ENCODE measurements at places on chromosomes 7 and 10.

- no peak for DNase-seq
Measured at GRCh38 chr10:29102636-29103035, 186.2 kb upstream of the LYZL1 start.

DNA sequence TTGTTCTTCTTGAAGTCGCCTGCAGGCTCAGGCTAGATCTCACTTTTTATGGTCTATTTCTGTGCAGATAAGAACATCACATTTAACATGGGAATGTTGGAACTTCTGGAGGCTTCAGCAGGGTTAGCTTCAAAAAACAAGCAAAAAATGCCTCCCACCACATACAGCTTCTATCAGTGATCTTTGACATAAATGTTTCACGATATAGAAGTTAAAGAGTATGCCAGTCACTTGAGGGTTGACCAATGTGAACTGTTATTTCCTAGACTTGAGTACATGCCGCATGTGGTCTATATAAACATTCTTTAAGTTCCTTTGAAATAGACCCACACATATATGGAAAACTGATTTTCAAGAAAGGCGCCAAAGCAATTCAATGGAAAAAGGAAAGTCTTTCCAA lies 219.2 kb upstream of the KLF14 start:
- no peak for DNase-seq

DNA sequence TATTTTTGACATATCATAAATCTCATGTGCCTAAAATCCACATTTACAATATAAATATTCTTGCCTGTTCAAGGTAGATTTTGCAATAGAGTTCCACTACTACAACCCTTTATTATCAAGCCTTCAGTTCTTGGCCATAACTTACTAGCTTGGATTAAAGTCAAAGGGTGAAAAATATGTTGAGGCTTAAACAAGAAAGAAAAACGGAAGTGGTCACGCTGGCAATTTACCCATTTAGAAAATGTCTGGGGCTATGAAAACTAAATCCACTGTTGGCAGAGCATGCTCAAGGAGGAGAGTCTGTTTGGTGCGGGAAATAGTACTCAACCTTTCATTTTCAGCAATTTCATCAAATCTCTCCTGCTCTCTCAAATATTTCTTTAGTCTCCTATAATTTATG lies 209.8 kb upstream of the RHOBTB1 start:
- no peak for DNase-seq

DNA sequence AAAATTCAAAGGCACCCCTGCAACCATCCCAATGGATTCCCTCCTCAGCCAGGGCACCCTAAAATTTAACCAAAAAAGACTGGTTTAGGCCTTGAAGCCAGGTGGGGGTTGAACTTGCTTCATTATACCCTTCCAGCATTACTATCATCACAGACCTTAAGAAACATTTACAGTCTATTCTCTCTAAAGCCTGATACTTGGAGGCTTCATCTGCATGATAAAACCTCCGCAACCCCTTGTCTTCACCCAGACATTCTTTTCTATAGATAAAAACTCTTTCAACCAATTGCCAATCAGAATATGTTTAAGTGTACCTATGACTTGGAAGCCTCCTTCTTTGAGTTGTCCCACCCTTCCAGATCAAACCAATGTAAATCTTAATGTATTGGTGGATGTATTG lies 17.9 kb downstream of the AVL9 start:
- no peak for DNase-seq

DNA sequence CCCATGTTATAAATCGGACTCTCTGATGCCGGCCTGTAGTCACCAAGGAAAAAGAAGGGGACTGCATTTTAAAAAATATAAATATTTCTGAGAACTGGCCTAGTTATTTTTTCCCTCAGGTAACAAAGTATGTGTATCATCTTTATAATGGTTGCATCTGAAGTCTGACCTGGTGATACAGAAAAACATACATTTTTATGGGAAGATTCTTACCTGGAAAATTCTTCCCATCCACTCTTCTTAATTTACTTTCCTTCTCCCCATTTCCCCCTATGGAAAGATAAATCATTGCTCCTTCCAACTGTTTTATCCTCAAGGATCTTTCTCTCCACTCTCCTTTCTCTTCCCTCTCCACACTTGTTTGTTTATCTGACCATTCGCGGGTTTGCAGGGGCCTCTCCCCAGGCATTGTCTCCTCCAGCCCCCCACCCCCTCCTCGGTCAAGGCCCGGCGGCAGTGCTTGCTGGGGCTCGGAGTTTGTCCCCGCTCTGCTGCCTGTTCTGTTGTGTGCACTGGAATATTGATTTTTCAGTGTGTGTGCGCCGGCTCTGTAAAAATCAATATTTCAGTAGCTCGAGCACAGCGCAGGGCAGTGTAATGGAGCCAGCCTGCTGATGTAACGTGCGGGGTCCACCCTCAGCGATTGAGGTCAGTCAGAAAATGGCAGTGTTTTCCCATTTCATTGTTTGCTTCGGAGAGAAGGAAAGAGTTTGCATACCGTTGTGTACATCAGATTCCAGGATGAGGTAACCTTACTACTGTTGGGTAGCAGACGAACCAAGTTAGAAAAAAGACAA lies 199.5 kb upstream of the NFE2L3 start:
- no peak for DNase-seq

- DNase-seq = no peak
Measured at GRCh38 chr10:113455947-113456346, 96.9 kb upstream of the HABP2 start.

GRCh38 chr10:67837541-67838314 lies at the start of gene DNAJC12:
TSS of gene DNAJC12 (minus strand) at chr10:67838188. CDS start at chr10:67838011, 177 bp downstream.
- no peak for DNase-seq

GRCh38 chr7:31249671-31250070 lies 90.9 kb downstream of the NEUROD6 start:
- DNase-seq = no peak

GRCh38 chr10:72425133-72425532 lies 70.4 kb upstream of the DNAJB12 start:
- no peak for DNase-seq

- no peak for DNase-seq
Measured at GRCh38 chr10:6197321-6197720, 5.4 kb upstream of the PFKFB3 start.

DNA sequence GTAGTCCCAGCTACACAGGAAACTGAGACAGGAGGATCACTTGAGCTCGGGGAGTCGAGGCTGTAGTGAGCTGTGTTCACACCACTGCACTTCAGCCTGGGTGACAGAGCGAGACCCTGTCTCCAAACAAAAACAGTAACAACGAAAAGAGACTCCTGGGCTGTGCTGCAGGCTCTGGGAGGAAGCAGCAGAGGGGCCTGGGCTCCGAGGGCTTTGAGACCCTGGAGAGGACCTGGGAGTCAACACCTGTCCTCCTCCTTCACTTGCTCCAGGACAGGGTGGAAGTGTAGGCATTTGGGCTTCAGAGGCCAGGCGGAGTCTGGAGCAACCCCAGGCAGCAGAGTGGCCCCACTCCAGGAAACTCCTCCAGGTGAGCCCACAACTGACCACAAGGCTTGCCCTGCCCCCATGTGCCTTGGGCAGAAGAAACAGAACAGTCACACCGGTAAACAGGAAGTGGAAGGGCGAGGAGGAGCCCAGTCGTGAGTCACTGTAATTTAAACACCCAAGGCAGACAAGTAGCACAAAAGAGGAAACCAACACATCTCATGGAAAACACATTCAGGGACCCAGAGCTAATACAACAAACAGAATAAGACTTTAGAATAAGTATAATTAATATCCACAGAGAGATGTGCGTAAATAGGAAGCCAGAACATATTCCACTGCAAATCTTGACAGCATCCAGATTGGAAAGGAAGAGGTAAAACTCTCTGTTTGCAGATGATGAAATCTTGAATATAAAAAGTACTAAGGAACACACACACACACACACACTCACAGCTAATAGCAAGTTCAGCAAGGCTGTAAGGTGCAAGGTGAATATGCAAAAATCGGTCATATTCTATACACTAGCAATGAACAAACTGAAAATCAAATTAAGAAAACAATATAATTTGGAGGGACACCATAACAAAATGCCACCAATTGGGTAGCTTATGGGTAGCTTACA lies 20.5 kb upstream of the RASGEF1A start:
- no peak for DNase-seq

- DNase-seq = no peak
Measured at GRCh38 chr10:99630991-99631390, 10.8 kb upstream of the SLC25A28 start.

DNA sequence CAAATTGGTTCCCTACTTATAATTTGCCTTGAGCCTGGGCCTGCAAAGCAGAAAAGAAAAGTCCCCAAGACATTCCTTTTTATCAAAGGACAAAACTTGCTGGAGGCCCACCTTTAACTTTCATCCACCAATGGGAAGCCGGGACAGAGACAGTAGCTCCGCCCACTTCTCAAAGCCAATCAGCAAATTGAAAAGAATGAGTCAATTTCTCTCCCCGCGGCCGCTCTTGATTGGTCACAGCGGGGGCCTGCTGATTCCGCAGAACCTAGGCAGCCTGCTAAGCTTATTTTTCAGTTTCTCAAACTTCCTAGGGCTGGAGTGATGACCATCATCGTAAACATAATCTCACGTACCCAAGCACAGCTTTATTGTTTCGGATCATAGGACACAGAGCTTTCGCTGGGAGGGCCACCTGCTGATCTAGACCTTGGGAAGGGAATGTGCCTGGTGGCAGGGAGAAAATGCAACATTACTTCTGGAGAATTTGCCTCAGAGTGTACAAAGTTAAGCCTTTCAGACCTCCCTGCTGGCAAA lies at the start of gene SLC13A4:
SLC13A4 (minus strand) TSS at position 51 of the 534 bp plus-strand sequence. CDS start 690 bp downstream, outside the sequence.
- DNase-seq = no peak

GRCh38 chr10:133344236-133344635 lies 2.9 kb upstream of the PRAP1 start:
- no peak for DNase-seq

DNA sequence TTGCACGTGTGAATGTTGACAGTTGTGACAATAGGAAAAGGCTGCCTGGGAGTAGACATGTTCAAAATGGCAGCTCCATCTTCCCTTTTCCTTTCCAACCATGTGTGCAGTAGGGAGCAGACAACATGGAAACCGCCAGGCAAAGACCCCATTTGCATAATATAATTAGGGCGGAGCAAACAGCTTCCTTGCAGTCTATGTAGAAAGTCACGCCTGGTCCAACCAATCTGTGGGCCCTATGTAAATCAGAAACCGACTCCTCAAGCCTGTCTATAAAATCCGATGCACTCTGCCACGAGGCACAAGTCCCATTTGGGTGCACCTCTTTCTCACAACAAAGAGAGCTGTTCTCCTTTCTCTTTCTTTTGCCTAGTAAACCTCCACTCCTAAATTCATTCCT lies 19.6 kb downstream of the NEBL start:
- no peak for DNase-seq

DNA sequence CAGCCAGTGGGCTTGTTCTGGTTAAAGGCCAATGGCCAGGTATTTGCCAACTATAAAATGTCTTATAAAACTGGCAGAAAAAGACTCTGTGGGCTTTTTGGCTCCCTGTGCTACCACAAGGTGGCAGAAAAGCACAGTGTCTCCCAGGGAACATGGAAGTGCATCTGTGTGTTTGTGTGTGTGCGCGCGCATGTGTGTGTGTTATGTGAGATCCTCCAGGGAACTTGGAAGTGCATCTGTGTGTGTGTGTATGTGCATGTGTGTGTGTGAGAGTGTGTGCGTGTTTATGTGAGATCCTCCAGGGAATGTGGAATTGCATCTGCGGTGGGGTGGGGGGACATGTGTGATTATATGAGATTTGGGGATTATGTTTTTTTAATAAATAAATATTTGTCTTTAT lies 30.2 kb upstream of the ABI1 start:
- DNase-seq = no peak

DNA sequence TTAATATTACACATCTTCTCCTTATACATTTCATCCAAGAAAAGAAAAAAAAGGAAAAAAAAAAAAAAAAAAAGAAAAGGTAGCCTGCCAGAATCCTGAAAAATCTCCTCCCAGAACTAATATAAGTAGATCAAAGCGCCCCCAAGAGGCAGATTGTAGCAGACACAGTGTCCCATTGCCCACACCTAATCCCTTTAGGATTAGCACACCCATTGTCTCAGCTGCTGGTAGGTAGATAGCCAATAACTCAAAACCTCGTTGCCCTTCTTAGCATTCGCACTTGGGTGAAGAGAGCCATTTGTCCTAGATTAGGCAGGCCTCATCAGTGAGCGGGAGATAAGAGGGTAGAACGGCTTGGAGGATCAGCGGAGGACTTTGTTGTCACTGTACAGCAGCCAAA lies 100.2 kb upstream of the SORCS1 start:
- no peak for DNase-seq

- no peak for DNase-seq
Measured at GRCh38 chr7:24829787-24830186, 72.5 kb upstream of the GSDME start.

DNA sequence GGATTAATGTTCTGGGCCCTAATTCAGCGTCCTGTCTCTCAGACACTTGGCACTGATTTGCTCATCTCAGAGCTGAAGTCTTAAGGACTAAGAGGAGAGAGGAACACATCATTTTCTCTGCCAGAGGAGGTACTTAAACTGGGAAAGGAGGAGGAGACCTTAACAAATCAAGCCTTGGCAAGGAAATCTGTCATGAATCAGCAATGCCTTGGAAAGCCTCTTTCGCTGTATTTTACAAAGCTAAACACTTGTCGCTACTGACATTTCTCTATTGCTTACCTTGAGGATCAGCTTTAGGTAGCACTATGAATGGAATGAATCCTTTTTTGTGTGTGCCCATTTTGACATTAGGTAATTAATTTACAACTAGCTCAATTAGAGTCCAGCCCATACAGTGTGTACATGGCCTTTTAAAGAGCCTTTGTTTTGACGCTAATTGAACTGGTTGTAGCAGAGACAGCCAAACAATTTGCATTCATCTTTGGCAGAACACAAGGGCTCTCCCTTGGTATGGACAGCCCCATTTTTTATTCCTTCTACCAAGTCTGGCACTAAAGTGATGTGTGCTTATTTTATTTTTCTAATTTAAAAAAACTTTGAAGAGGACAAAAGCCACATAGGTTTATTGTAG lies 37.4 kb downstream of the AUTS2 start:
- DNase-seq = no peak

DNA sequence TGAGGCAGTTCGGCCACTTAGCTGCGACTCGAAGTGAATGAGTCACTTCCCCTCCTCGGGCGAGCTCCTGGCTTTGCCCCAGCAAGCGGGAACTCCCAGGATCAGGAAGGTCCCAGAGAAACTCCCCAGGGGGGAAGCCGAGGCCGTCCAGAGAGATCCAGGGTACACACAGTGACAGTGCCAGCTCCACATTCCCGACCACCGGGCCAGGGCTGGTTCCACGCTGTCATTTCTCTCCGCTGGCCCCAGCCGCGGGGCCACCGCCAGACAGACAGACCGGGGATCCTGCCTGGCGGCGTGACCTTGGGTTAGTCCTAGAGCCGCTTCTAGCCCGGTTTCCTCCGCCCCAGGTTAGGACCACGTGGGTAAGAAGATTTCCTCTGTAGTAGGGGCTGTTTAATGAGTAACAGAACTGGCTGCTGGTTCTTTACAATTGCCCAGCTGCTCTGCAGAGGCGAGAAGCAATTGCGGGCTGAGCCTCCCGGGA lies 463 bp upstream of the UPP1 start:
- DNase-seq = no peak

DNA sequence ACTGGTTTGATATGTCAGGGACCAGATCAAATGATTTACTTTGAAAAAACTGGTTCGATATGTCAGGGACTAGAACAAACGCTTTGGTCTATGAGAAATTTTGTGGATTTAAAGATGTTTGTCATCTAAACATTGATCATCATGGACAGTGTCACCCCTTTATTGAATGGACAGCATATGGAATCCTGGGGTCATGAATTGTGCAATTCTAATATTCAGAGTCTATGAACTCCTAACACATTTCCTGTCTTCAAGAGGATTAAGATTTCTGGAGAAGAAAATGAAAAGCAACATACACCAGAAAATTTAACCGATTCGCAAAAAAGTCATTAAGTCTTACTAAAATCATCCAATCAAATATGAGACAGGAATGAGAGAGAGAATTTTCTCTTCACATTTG lies 106.4 kb upstream of the FAM133B start:
- DNase-seq = no peak
